ENCODE measurements at places on chromosomes 4 and X.

DNA sequence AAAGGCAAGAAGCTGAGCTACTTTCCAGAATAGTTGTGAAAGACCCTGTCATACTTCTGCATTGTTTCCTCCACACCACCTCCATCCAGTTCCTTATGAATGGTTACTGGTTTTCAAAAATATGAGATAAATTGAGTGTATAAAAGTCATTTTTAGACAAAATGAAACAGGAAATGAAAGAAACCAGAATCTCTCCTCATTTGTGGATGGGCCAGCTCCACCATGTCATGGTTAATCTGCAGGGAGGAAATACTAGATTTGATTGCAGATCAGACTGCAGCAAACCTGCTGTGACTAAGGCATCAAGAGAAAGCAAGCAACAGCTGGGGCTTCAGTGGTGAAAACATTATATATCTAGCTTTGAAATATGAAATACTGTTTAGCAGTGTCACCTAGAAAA lies 23.8 kb downstream of the F9 start:
- DNase-seq: no peak

GRCh38 chr4:16271411-16271810 lies 45.1 kb upstream of the TAPT1 start:
- no peak for DNase-seq

GRCh38 chr4:108119199-108119800 lies 49.4 kb downstream of the LEF1 start:
- DNase-seq: no peak

GRCh38 chrX:149036086-149036485 lies 469.0 kb downstream of the IDS start:
- no peak for DNase-seq

DNA sequence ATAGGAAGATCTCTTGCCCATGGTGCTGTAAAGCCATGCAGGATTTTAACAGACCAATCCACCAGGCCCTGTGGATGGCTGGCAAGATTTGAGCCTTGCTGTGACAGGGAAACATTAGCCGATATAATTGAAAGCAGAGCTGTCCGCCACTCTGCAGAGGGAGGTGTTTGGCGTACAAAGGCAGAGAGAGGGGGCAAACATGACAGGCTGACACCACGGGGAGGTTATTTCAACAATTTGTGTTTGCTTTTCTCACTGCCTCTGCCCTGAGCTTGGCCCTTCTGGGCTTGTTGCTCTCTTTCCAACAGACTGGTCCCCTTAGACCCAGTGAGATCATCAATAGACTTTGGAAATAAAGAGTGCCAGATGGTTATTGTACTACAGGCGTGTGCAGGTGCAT lies 59.4 kb downstream of the CLNK start:
- DNase-seq: no peak

DNA sequence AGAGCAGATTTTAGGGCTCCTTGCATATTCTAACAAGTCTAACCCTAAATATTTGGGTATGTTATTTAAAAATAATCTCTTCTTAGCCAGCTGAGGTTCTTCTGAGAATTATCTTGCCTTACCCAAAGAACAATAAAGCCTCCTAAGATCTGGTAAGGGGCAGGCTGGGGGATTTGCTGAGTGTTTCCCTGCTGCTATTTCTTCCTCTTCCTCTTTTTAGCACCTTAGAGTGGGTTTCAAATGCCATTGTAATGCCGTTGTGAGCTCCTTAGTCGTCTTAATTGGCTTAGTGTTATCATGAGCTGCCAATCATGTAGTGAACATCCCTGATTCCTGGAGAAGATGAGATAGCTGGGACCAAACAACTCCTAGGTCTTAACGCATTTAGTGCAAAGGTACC lies 15.4 kb downstream of the STOX2 start:
- no peak for DNase-seq

DNA sequence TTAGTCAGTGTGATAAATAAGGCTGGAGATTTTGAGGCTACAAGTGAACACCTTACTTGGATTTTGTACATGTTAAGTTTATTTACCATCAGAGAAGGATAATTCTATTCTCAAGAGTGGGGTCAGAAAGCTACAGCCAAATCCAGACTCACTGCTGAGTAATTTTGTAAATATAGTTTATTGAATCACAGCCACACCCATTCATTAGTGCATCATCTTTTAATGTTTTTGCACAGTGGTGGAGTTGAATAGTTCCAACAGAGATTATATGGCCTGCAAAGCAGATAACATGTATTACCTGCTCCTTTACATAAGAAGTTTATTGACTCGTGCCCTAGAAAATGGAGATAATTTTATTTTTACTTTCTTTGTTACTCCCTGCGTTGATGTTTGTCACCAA lies 60.4 kb downstream of the PCDH18 start:
- DNase-seq: no peak

- no peak for DNase-seq
Measured at GRCh38 chr4:141684785-141685184, 48.4 kb downstream of the IL15 start.

DNA sequence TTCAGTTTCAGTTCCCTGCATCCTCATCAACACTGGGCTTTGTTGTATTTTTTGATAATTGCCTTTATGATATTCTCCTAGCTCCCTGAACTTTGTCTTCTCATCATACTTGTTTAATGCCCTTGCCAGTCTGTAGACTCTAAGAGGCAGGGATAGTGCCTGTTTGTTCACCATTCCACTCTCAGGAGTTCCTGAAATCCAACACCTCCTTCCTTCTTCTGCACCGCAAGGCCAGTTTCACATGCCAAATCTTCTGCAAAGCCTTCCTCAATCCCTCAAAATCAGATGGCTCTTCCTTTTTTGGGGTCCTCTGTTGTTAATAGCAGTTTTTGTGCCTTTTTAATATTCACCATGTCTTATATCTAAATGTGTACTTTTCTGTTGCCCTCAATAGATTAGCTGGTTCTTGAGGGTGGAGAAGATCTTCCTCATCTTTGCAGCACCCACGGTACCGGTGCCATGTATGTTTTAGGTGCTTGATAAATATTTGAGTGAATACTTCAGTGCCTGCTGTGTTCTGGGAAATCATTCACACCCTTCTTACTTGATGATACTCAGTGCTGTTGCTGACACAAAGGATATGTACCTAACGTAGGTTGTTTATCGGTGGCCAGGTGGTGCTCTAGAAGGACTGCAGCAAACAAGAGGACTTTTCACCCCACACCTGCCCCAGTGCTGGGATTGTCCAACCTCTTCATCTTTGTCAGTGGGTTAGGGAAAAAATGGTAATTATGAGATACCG lies 85.3 kb upstream of the LIMCH1 start:
- DNase-seq: no peak

DNA sequence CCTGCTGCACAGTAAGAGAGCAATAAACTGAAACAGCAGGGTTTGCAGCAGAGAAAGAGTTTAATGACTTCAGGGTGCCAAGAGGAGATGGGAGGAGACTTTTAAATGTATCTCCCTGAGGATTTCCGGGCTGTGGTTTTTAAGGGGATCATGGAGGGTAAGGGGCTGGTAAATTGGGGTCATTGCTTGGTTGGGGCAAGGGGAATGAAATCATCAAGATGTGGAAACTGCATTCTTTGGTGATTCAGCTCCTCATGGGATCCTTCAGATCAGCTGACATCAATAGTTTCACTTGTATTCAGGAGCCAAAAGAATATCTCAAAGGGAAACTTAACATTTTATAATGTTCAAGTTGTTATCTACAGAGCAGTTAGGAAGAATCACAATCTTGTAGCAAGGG lies 174.3 kb upstream of the ANXA10 start:
- no peak for DNase-seq

DNA sequence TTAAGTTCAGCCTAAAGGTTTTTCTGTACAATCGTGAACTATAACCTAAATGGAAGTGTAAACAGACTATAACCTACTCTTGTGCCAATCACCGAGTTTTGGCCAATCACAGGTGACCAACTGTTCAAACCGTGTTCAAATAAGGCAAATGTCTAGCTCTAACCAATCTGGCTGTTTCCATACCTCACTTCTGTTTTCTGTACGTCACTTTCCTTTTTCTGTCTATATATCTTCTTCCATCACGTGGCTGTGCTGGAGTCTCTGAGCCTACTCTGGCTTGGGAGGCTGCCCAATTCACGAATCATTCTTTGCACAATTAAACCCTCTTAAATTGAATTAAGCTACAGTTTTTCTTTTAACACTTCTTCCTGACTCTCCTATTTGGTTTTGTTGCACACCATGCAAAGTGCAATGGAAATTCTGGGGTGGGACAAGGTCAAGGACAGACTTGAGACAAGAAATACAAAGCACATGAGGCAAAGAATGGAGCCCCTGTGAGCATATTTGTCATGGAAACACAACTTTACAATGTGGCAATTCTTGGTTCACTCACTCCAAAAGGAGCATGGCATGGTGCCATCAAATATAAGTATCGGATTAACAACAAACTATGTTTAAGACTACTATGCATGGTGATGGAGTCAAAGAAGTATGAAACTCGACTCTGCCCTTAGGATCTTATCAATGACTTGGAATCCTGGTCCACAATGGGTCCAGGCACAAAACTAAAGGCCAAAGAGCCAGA lies 115.7 kb upstream of the FAM9B start:
- no peak for DNase-seq

GRCh38 chr4:55397520-55398321 lies 2.0 kb downstream of the TMEM165 start:
- no peak for DNase-seq

- DNase-seq: no peak
Measured at GRCh38 chr4:93409035-93409434, 419.5 kb upstream of the ATOH1 start.

DNA sequence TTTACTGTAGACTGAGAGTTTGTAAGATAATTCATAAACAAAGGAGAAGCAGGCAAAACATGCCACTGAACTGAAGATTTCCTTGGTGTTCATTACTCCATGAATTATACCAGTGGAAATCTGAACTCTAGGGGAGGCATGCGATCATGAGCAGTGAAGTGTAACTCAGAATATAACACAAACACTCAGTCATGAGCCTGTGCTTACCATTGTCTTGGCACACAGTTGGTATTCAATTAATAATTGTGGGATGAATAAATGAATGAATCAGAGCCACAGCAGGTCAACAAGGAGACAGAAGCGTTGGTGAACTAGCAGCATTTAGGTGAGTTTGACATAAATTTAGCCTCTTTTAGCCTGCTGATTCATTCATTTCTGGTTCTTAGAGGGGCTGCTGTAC lies 263.5 kb upstream of the DKK2 start:
- DNase-seq: no peak

GRCh38 chr4:173448103-173448502 lies 49.2 kb upstream of the SCRG1 start:
- no peak for DNase-seq

DNA sequence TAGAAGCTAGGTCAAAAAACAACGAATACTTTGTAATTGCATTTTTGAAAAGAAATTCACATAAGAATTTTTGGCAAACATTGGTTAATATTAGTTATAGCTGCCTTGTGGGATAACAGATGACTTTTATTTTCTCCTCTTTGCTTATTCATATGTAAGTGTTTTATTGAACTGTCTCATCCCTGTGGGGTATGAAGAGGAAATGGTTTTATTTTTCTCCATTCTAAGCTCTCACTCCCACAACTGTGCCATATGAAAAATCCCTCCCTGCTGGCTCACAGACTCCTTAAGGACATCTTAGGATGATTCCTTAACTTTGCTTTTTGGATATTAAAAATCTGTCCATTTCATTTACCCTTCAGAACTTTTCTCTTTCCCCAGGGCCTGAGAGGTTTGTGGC lies 300.6 kb downstream of the PPP1R2C start:
- DNase-seq: no peak

- DNase-seq: no peak
Measured at GRCh38 chr4:145899886-145900460, 38.6 kb downstream of the ZNF827 start.

DNA sequence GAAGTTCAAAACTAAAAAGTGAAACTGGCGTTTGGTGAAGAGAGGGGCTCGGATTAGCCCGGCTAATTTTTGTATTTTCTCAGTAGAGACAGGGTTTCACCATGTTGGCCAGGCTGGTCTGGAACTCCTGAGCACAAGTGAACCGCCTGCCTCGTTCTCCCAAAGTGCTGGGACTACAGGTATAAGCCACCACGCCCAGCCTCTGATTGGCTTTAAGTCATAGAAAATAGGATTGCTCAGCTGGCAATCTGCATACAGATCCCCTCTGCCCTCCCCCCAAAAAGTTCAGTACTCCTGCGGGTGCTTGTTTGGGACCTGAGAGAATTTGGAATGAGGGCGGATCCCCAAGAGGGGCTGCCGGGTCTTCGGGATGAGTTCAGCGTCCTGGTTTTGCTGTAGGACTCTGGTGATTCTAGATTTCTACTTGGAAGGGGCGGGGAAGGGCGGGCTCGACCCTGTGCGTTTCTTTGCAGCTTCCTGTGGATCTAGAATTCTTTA lies 537 bp upstream of the PRKX start:
- DNase-seq: no peak

DNA sequence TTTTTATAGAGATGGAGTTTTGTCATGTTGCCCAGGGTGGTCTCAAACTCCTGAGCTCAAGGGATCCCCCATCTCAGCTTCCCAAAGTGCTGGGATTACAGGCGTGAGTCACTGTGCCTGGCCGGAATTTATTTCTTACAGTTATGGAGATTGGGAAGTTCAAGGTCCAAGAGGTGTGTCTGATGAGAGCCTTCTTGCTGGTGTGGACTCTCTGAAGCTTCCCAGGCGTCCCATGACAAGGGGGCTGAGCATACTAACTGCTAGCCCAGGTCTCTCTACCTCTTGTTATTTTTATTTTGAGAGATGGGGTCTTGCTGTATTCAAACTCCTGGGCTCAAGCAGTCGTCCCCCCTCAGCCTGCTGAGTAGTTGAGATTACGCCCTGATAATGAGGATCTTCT lies 2.9 kb upstream of the NSD2 start:
- no peak for DNase-seq

DNA sequence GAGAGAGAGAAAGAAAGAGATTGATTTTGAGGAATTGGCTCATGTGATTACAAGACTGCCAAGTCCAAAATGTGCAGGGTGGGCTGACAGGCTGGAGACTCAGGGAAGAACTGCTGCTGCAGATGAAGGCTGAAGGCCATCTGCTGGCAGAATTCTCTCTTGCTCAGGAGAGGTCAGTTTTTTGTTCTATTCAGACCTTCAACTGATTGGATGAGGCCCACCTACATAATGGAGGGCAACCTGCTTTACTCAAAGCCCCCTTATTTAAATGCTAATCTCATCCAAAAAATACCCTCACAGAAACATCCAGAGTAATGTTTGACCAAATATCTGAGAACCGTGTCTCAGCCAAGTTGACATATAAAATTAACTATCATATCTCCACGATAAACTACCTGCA lies 38.2 kb upstream of the MAMLD1 start:
- no peak for DNase-seq

GRCh38 chr4:114791976-114792375 lies 193.4 kb downstream of the UGT8 start:
- DNase-seq: no peak

GRCh38 chrX:9842541-9842940 lies 56.3 kb downstream of the SHROOM2 start:
- DNase-seq: no peak

- no peak for DNase-seq
Measured at GRCh38 chr4:161252520-161253141, 911.2 kb downstream of the FSTL5 start.

- DNase-seq: no peak
Measured at GRCh38 chrX:132968296-132968949, 10.0 kb upstream of the HS6ST2 start.

Measured in stimulated activated CD8-positive, alpha-beta memory T cell treated with anti-CD3 and anti-CD28 coated beads, Interleukin-7, amount 100 ng/mL, for 24 hours (primary cell).